Dorsolateral prefrontal cortex (tissue), 122 donors: ENCODE measurements at places on chromosomes 4 and X. TPM values are rescaled to one million over a fixed set of nuclear protein-coding genes. Genes with fewer than 3 reads are reported as not detected.

OTOP1 gene
- total RNA-seq, result not detected

RPL39 gene
- total RNA-seq, result 287 TPM

KLHL15 gene
- 11.5 TPM for total RNA-seq

ADGRG4 gene
- total RNA-seq, result not detected

CLCN4 gene
- total RNA-seq, result 75.5 TPM

SOD3 gene
- total RNA-seq, result 18.5 TPM

EMD gene
- 44.9 TPM for total RNA-seq

CXCL5 gene
- total RNA-seq, result 1.0 TPM

SMIM10L2A gene
- total RNA-seq, result 35.5 TPM

CENPC gene
- total RNA-seq, result 41.3 TPM

SEC24B gene
- total RNA-seq, result 28.9 TPM

NAA11 gene
- not detected for total RNA-seq

CDKN2AIP gene
- total RNA-seq, result 12.2 TPM

- DNase-seq, result no peak
Observed at GRCh38 chr4:140052050-140052449, 101.9 kb downstream of the MAML3 start.

DNA sequence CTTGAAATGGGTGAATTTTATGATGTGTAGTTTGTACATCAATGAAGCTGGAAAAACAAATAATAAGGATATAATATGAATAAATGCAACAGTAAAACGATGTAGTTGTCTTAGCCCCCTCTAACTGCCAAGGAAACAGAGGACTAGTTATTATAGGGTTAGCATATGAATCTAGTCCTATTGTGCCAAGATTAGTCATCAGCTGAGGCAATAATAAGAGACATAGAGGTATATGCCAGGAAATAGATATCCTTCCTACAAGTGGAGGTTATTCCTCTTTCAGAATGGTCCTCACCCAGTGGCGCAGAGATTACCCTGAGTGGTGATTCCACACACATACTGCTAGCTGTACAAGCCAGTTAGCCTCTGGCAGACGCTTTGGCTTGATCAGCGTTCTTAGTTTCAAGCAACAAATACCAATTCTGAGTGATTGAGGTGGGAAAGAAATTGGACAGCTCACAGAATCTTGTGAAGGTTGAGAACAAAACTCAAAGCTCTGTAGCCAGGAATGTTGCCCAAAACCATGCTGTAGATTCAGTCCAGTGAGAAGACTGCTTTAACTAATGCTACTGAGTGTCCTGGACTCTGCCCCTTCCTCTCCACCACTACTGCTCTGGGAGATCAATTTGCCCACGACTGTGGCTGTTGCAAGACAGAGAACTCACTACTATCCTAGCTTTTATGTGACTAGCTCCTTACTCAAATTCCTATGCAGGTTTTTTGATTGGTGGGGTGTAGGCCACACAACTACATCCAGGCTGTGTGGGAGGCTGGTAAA lies 27.0 kb upstream of the ZNF280C start:
- DNase-seq, result no peak

- no peak for DNase-seq
Observed at GRCh38 chrX:42920752-42921151, 142.8 kb upstream of the PPP1R2C start.

DNA sequence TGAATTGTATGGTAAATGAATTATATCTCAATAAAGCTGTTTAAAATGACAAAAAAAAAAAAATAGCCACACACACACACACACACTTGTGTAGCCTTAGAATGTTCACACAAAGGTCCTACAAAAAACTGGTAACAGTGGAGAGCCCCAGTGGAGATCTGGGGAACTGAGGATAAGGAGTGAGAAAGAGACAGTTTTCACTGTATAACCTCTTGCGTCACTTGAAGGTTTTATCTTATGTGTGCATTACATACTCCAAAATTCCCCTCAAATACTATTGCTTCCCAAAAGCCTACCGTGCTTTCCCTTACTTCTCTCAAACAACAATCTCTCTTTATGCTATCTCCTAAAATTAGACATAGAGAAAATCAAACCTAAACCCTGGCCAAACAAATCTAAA lies 67.8 kb downstream of the SMC1A start:
- DNase-seq, result no peak

DNA sequence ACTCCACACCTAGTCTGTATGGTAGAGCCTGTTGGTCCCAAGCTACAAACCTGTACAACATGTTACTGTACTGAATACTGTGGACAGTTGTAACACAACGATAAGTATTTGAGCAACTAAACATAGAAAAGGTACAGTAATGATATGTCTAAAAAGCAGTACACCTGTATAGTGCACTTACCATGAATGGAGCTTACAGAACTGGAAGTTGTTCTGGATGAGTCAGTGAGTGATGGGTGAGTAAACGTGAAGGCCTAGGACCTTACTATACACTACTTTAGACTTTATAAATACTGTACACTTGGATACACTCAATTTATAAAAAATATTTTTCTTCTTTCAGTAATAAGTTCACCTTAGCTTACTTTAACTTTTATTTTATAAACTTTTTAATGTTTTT lies 104.0 kb downstream of the TMA16 start:
- no peak for DNase-seq

- no peak for DNase-seq
Observed at GRCh38 chrX:13774696-13775095, 40.1 kb downstream of the OFD1 start.

- no peak for DNase-seq
Observed at GRCh38 chrX:19743386-19743785, 144.0 kb downstream of the SH3KBP1 start.

DNA sequence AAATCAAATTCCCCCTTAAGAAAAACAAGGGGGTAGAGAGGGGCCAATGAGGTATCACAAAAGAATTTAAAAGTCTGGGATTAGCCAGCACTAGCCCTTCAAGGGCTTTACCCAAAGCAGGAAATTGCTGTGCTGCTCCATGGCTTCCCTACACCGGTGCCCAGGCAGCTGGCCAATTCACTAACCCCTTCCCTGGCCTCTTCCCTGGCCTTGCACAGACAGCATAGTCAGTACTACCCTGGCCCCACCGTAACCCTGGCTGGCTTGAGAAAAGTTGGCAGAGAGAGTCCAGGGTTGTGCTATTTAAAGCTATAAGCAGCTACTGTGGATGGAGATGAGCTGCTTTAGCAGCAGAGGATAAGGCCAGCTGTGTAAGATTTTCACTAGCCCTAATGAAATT lies 43.1 kb downstream of the ADAMTS3 start:
- DNase-seq, result no peak

GRCh38 chr4:13918110-13918509 lies 290.6 kb upstream of the BOD1L1 start:
- DNase-seq, result no peak

- no peak for DNase-seq
Observed at GRCh38 chr4:73897380-73898136, 28.4 kb downstream of the CXCL1 start.

DNA sequence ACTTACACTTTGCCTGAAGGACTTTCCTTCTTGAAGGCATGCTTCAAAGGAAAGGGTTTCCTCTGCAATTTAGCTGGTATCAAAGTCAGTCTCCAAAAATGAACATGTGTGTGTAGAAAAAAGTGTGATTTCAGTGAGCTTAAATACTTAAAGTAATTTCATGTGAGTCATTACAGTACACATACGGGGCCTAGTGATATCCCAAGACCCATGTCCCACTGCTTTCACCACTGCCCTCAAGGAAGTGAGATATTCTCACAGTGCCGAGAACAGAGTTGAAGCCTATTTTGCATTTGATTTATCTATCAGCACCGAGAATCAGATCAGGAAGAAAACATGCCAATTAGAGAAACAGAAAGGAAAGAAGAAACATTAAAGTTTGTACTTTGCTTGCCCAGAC lies 61.0 kb downstream of the CHST7 start:
- DNase-seq, result no peak

GRCh38 chr4:169098532-169098931 lies 88.5 kb upstream of the CBR4 start:
- DNase-seq, result no peak

DNA sequence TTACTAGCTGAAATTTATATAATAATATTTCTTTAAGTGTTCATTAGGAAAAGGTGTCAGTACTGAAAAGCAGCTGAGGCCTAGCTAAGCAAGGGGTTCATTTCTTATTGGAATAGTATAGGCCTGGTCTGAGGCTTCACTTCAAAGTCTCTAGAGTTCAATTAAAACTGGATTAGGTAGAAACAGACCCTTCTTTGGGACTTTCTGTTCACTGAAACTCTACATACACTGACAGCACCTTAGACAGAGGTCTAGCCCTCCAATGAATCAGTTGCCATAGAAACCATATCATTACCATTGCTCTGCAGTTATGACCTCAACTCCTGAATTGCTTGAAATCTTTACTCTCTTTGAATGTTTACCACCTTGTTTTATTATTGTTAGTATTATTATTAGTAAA lies 86.4 kb upstream of the MAB21L2 start:
- no peak for DNase-seq

- DNase-seq, result peak; percentile 72
Observed at GRCh38 chr4:145819853-145820181, 118.8 kb downstream of the ZNF827 start.

GRCh38 chr4:154345359-154345758 lies 146.2 kb downstream of the DCHS2 start:
- DNase-seq, result no peak

DNA sequence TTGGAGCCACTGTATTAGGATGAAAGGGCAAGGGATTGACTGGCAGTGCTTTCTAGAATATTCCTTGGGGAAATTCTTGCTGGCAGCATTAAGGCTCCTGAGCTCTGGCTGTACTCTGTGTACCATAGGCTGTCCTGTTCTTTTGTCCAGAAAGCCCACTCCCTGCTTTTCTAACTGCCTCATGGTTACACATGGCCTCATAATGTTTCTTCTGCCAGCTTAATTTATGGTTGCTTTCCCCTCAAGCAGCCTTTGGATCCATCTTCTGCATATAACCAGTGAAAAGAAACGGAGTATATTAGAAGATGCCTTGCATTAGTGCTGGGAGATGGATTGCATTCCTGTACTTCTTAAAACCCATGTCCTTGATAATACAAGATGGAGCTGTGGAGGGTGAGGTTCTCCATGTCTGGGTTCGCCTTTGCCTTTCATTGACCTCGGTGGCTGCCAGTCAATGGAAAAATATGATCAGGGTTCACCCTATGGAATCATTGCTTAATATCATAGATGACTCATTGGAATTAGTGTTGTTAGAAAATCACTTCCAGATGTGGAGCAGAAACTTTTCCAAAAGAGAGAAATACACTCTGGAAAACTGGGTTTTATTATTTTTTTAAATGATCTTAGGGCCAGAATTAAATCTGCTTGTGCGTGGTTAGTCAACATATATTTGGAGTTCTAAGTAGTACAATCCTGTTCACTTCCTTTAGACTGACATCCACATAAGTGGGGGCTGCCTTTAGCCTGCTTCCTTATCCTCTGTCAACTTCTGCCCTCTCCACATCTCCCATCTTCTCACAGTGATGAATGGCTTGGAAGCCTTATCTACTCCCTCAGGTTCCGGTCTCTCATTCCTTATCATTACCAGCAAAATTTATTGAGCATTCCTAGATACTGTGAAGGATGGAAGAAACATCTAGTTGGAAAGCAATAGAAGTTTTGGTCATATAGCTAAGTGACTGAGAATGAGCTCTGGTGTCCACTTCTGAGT lies 24.9 kb downstream of the DOCK11 start:
- no peak for DNase-seq

- no peak for DNase-seq
Observed at GRCh38 chr4:121176082-121176934, 12.2 kb upstream of the TNIP3 start.

- DNase-seq, result no peak
Observed at GRCh38 chr4:99574530-99575324, at the start of gene MTTP. TSS of gene MTTP (plus strand) at chr4:99574824. CDS start at chr4:99574910, 86 bp downstream.

DNA sequence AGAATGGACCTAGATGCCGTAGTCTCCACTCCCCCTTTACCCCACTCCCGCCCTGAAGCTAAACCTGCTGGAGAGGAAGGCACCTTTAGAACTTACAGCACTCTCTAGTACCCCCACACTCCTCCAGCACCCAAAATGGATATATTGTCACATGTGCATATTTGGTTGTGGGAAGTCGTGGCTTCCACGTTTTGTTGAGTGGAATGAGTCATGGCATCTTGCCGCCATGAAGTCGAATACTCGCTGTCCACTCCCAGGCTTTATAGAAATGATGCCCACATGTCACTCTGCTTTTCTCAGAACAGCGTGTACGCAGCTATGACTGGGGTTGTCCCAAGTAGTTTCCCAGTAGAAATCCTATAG lies 545 bp downstream of the ABCE1 start:
- no peak for DNase-seq

DNA sequence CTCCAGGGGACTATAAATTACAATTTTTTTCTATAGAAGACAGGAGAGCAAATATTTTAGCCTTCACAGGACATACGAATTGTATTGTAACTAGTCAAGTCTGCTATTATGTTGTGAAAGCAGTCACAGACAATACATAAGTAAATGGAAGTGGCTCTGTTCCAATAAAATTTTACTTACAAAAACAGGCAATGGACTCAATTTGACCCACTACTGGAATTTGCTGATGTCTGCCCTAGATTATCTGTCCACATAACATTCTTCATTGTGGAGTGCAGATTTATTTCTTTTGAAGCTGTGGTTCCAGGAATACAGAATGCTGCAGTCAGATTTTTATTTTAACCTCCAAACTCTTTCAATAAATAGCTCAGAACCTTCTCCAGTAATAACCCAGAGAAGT lies 330.3 kb downstream of the PPP4R3C start:
- DNase-seq, result no peak

GRCh38 chr4:85728464-85728863 lies 253.5 kb downstream of the ARHGAP24 start:
- no peak for DNase-seq

- no peak for DNase-seq
Observed at GRCh38 chrX:53882331-53882730, 161.9 kb downstream of the PHF8 start.

GRCh38 chrX:100654261-100654660 lies 10.3 kb downstream of the SRPX2 start:
- no peak for DNase-seq

DNA sequence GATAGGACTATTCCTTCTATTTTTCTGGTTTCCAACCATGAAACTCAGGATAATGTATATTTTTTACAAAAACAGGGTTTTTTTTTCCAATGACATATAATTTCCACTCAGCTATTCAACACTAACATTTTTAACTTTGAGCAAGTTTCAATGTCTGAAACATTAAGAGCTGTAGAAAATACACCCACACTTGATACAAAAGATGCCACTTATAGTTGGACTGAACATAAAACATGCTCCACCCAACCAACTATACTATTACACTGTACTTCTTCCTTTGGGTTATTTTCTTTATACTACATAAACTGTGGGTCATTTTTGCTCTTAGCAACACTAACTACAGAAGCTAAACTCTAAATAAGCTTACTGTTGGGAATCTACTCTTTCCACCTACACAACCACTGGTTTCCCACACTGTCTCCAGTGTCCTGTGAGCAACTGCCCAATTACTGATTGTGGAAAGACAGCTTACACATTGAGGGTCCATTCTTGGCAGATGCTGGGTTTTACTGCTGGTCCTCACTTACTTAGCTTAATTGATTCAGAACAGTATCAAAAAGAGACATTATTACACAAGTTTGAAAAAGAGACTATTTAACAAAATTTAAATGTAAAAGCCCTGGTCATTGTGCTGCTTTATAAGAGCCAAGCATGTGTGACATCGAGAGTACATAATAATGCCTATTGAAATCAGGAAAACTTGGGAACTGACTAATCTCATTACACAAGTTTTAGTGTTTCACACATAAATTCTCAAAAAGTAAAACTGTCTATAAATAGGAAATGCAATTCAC lies 6.3 kb downstream of the AMMECR1 start:
- DNase-seq, result no peak

- DNase-seq, result no peak
Observed at GRCh38 chr4:80226094-80226493, 28.8 kb downstream of the PRDM8 start.

- no peak for DNase-seq
Observed at GRCh38 chr4:161540265-161540664, 623.5 kb downstream of the FSTL5 start.
